ENCODE measurements at places on chromosomes 3 and 15. TPM values are rescaled to one million over a fixed set of nuclear protein-coding genes. Genes with fewer than 3 reads are reported as not detected.

DNA sequence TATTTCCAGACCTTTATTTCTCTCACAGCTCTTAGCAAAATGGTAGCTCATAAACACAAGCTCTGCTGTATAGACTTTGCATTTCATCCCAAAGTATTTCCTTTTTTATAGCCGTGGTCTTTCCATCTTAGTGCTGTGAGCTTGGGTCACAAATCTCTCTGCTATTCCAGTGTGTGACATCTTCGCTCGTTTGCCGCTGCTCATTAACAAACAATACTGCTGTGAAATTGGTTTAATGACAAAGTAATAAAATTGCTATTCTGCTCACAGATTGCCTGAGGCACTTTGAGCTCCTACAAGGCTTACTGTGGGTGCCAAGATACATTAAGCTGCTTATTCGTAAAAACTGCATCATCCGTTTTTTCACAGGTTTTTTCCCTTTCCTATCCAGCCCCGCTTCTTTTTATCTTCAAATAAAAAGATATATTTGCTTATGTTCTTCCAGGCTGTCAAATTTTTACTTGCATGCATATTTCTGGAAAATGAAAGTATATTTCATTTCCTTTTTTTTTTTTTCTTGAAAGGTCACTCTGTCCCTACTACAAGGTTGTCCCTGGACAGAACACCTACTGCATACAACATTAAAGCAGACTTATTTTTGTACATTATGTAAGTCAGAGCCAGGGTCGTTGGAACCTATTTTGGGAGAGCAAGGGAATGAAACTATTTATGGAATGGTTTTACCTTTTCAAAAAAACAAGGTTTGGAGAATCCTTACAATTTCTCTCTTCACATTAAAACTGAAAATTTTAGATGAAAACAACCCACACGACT, 174.5 kb downstream of the MEIS2 start:
- DNase-seq: no peak

DNA sequence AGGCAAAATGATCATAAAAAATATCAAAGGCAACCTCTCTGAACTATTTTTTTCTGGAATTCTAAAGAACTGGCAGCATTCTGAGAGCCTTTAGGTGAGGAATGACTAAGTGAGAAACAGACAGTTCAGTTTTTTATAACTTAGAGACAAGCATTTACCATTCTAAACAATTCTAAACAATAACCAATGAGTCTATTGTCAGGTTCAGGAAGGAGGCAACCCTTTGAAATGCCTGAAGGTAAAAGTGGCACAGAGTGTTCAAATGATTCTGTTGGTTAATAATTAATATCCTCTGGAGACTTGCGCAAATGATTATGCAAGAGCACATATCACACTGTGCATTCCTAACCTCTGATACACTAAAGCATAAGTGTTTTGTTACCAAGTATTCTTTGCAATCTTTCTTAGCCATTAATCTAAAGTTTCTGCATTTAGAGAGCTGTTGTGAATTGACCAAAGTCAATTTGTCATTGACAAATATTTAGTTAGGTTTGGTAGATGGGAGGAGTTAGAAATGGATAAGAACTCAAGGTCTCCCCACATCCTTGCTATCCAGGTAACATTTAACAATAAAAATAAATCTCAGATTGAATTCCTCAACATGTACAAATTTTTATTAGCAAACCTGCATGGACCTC, 9.2 kb upstream of the TGFBR2 start:
- DNase-seq: peak; percentile 82

DNA sequence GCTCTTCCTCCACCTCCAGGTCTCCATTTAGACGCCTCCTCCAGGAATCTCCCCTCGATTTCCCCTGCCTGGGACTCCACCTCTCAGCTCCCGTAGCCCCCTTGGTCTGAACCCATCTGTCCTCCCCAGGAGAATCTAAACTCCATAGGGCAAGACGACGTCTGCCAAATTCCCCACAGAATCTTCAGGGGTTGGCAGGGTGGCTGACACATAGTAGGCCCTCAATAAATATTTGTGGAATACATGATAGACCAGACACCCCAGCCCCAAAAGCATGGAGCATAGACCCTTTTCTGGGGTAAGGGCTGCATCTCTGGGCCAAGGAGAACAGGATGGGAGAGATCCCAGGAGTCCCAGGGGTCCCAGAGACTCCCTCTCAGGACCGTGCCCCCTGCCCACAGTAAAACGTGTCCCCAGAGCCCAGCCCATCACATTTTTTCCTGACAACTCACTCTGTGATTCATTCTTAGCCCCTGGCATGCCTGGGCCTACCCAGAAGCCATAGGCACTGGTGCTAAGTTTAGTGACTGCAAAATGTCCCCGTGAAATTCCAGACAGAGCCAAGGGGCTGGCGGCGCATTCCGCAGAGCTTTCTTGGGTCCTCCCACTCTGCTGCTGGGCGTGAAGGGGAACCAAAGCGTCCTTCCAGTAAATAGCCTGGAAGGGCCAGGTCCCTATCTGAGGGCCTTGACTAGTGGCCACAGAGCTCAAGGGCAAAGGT, 78.0 kb upstream of the SLC6A6 start:
- DNase-seq: peak; percentile 13

DNA sequence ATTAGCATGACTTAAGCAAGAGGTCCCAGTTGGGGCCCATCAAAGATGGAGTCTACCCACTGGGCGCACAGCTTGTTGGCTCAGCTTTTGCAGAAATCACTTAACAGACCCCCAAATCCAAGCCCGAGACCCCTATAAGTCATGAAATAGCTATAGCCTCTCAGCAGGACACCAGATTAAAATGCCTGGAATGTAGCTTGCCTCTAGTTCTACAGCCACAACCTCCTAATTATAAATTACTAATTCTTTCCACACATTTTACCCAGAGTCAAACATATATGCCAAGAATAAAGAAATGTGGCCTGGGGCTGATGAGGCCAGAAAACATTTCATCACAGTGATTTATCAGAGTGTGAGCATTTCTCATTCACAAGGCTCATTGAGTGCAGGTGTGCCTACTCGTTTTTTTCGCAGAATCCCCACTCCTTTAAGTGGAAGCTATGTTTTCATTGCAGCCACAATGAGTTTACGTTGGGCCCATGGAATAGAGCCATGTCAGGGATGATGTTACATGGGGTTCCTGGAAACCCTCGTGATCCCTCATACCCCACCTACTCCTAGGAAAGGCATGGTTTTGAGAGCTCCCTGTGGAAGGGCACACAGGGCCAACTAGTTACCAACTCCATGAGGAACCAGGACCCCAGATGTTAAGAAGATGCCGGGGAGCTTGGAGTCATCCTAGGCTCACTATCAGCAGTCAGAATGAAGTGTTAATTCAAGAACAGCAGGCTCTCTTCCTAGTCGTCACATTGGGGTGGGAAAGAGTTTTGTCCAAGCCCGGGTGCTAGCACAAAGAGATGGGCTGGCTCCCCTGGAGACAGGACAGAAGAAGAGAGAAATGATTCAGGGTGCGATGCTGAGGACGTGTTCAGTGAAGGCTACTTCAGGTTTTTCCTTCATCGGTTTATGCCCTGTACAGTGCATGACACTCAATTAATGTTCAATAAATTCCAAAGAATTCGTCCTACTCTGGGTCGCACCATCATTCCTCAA, 90.2 kb upstream of the ABHD17C start:
- DNase-seq: no peak

GRCh38 chr3:25094932-25095685, 333.0 kb upstream of the RARB start:
- DNase-seq: no peak

GRCh38 chr3:133662278-133662651, 524 bp upstream of the TOPBP1 start:
- DNase-seq: peak; percentile 27

- DNase-seq: no peak
These were observed 68.0 kb upstream of the PTPRG start for GRCh38 chr3:61493339-61493738.

CORO2B gene
- total RNA-seq: 9.7 TPM

PDE8A gene
- total RNA-seq: 40.3 TPM

DNA sequence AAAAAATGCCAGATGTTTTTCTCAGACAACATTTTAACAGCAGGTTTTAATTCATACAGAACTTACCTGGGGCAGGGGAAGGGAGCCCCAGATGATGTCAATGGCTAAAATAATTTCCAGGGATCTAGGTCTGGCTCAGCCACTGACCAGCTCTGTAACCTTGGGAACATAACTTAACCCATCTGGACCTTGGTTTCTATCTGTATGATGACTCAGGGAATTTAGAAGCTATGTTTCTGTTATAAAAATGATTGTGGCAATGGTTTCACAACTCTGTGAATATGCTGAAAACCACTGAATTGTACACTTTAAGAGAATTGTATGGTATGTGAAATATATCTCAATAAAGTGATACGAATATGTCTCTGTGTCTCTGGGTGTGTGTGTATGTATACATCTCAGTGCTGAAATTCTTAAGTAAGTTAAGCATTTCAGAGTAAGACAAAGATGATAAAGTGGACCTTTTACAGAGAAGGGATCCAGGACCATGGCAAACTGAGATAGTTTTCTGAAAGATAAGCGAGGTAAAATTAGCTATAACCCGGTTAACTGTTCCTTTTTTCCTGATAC, 2.9 kb downstream of the SH3GL3 start:
- DNase-seq: no peak

- peak; percentile 1 for DNase-seq
These were observed 52.0 kb downstream of the ILDR1 start for GRCh38 chr3:121970047-121970446.

GRCh38 chr3:32121137-32121536, 14.7 kb downstream of the GPD1L start:
- DNase-seq: no peak

DVL3 gene
- 24.2 TPM for total RNA-seq

PLIN1 gene
- under 0.01 TPM for total RNA-seq

CHL1 gene
- 1.6 TPM for total RNA-seq

GRCh38 chr3:196009456-196009855, 72.4 kb downstream of the TFRC start:
- no peak for DNase-seq

GPR160 gene
- total RNA-seq: 0.28 TPM

FBXO45 gene
- total RNA-seq: 11.7 TPM

HTR3E gene
- not detected for total RNA-seq

TLR9 gene
- total RNA-seq: not detected

GOLGA6L10 gene
- under 0.01 TPM for total RNA-seq

TNIK gene
- 6.3 TPM for total RNA-seq

RTP1 gene
- total RNA-seq: not detected

DNA sequence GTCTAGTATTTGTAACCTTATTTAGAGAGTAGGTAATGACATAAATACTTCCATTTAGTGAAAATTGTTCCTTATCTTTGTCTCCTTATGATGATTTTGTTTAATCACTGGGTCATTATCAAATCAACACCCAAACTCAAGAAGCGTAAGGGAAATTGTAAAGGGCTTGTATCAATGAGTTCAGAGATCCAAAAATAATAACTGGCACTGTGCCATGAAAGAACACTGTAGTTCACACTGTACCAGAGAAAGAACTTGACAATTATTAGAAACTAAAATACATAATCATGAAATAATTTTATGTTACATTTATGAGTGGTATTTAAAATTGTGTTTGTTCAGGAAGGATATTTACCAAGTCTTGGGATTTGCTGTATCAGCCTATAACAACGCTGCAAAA, 895.4 kb downstream of the FHIT start:
- no peak for DNase-seq

- DNase-seq: no peak
These were observed 55.0 kb upstream of the TOPAZ1 start for GRCh38 chr3:44186712-44187111.

RASSF1 gene
- 17.4 TPM for total RNA-seq

- DNase-seq: peak; percentile 19
These were observed 46.6 kb upstream of the ATP2B2 start for GRCh38 chr3:10551821-10552630.

ENTPD3 gene
- total RNA-seq: not detected

DNA sequence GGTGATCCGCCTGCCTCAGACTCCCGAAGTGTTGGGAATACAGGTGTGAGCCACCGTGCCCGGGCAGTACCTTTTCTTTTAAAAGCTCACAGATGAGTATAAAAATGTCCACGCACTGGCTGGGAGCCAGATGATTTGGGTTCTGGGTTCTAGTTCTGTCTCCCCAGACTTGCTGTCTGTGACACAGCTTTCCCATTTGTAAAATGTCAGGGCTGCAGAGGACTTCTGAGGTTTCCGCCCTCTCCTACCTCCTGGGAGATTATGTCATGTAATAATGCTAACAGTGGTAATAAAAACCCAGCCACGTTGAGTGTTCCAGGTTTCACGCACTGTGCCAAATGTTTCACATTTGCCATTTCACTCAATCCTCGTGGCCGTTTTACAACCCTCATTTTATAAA, 1.3 kb upstream of the PPP4R2 start:
- DNase-seq: no peak

SYNM gene
- 5.0 TPM for total RNA-seq

GRCh38 chr3:126781889-126782491, 78.0 kb downstream of the CHCHD6 start:
- DNase-seq: peak; percentile 86

GRCh38 chr3:126733061-126733430, 29.0 kb downstream of the CHCHD6 start:
- no peak for DNase-seq

DNA sequence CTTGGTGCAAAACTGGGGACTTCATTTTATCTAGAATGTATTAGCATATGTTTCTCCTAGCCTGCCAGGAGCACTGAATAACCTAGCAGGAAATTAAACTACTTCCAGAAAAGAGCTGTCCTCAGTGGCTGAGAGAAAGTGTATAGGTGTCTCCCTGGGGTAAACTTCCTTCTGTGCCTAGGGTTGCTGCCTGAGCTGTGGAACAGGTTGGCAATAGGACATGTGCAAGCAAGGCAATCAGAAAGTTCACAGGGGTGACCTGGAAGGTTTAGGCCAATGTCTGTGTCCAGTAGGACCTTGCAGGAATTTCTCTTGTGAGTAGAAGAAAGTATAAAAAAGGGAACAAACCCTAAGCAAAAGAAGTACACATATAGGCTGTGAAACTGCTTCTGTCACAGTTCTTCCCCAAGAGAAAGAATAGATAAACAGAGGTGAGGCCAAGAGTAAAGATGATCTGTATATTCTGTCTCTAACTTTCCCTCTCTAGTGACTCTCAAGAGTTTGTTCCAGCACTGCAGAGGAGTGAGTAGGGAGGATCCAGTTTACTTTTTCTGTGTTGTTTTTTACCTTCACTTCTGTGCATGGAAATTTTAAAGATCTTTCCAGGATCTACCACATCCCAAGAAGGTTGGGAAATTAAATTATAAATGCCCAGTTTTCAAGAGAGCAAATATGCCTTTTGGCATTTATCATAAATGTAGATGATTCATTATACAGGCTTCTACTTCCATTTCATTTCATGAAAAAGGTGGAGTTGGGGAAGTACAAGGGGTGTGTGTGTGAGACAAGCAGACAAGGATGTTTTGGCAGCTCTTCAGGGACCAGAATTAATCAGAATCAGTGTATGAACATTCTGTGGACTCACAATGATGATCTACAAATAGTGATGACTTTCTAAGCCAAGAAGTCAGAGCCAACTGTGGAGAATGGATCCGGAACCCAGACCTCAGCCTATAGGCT, 155.2 kb downstream of the RBPMS2 start:
- DNase-seq: peak; percentile 79

DNA sequence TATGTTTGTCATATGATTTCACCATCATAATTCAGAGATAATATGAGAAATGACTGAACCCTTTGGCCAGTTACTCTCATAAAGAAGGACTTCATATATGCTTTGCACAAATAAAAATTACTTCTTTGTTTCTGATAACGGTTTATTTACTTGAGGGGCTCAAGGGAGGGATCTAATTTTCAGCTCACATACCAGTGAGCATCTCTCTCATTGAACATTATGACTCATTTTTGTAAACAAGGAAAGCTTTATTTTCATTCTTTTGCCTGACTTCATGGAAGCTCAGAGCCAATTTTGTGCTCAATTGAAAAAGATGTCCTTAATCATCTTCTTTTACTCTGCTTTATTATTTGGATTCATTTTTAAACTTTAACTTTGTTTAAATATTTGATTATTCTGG, 5.8 kb downstream of the NLGN1 start:
- peak; percentile 24 for DNase-seq
